Lung (tissue), 17 donors: ENCODE measurements at places on chromosomes 4 and X. TPM values are rescaled to one million over a fixed set of nuclear protein-coding genes. Genes with fewer than 3 reads are reported as not detected.

PDLIM3 gene
- polyA plus RNA-seq = 21.5 TPM

DUSP9 gene
- 0.10 TPM for polyA plus RNA-seq

AR gene
- polyA plus RNA-seq = 0.46 TPM

CXCL8 gene
- 501 TPM for polyA plus RNA-seq

- no peak overlapping the region for H3K4me3 ChIP-seq
- H3K36me3 ChIP-seq = no peaks in the 10 kb centered on the region
- no peaks in the 10 kb centered on the region for H3K27me3 ChIP-seq
- peaks cover 18% of the 10 kb centered on the region for H3K4me1 ChIP-seq
- DNase-seq = no peak
Measured at GRCh38 chr4:69748173-69748572, 12.2 kb downstream of the SULT1B1 start.

DNA sequence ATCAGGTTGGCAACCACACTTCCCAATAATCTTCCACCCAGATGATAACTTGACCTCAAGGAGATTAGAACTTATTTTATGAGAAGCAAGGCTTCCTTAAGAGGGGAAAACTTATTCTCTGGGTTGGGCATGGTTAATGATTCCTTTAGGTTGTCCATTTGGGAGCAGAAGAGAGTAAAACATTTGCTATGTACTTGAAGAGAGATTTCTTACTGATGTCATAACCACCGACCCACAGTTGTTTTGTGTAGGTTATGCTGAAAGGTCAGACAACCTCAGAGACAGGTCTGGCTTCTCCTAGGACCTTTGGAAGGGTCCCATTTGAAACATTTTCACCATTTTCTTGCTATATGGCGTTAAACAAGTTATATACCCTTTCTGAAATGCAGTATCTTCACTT is 56.1 kb downstream of the FAM114A1 start:
- no peak for DNase-seq
- H3K4me1 ChIP-seq = no peaks in the 10 kb centered on the region
- no peaks in the 10 kb centered on the region for H3K27me3 ChIP-seq
- no peak overlapping the region for H3K27ac ChIP-seq
- H3K36me3 ChIP-seq = peaks cover 33% of the 10 kb centered on the region

GRCh38 chr4:55866973-55867574 is 13.6 kb downstream of the EXOC1 start:
- peaks cover 40% of the 10 kb centered on the region for H3K36me3 ChIP-seq
- peak; percentile 66 for DNase-seq
- no peaks in the 10 kb centered on the region for H3K27me3 ChIP-seq
- no peak overlapping the region for H3K4me3 ChIP-seq
- H3K4me1 ChIP-seq = no peaks in the 10 kb centered on the region
- no peak overlapping the region for H3K27ac ChIP-seq

GRCh38 chr4:38279650-38280322 is 319.6 kb downstream of the PTTG2 start:
- no peak overlapping the region for H3K4me3 ChIP-seq
- H3K36me3 ChIP-seq = no peaks in the 10 kb centered on the region
- no peak overlapping the region for H3K27ac ChIP-seq
- peak; percentile 71 for DNase-seq
- peaks cover 7% of the 10 kb centered on the region for H3K4me1 ChIP-seq

DNA sequence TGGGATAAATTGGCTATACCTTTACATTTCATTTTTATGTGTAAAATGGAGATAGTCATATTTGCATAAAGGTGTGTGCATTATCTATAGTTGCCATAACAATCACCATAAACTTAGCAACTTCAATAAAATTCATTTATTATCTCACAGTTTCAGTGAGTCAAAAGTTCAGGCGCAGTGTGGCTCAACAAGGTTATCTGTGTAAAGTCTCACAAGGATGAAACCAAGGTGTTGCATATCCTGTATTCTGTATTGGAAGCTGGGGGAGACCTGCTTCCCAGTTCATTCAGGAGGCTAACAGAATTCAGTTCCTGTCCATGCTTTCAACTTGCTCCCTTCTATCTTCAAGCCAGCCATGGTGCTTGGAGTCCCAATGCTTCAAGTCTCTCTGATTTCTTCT is 169.5 kb downstream of the KCTD8 start:
- H3K36me3 ChIP-seq = no peaks in the 10 kb centered on the region
- H3K27ac ChIP-seq = no peak overlapping the region
- H3K27me3 ChIP-seq = no peaks in the 10 kb centered on the region
- H3K4me1 ChIP-seq = no peaks in the 10 kb centered on the region

- H3K36me3 ChIP-seq = no peaks in the 10 kb centered on the region
- no peaks in the 10 kb centered on the region for H3K4me1 ChIP-seq
- DNase-seq = no peak
- H3K27me3 ChIP-seq = no peaks in the 10 kb centered on the region
- no peak overlapping the region for H3K27ac ChIP-seq
Measured at GRCh38 chr4:99965173-99965572, 15.1 kb upstream of the H2AZ1 start.
